Esophagus mucosa (tissue), 1 donor: ENCODE measurements at places on chromosomes 16 and 17. TPM values are rescaled to one million over a fixed set of nuclear protein-coding genes. Genes with fewer than 3 reads are reported as not detected.

GRCh38 chr17:67004181-67004580 lies 39.7 kb downstream of the CACNG4 start:
- ATAC-seq: no peak

DNA sequence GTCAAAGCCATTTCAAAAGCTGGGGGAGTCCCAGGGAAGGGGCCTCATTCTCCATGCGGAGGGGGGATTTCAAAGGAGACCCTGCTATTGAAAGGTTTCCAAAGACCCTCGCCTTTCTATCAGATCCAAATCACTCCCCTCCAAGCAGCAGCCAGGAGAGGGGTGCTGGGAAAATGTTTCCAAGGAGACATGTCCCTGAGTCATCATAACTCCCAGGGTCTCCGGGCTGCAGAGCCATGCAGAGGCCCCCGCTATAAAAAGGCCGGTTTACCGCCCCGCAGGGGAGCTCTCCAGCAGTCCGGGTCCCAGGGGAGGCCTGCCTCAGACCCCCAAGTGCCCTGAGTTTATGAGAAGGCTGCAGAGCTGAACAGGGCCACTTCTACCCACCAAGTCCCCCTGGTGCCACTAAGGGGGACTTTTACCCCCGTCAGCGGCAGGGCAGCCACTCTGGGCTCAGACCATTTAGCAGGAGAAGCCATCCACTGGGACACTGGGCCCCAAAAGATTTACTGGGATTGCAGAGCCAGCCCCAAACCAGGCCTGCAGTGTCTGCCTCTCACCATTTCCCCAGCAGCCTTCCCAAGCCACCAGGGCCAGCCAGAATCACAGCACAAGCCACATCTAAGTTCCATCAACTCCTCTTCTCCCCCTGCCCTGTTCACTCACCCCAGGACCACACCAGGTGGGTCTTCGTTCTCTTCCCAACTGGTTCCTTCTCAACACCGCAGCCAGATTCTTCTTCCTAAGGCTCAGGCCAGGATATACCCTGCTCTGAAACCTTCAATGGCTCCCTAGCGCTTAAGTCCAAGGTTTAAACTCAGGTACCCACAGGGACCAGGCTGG lies 234.4 kb downstream of the ZNF423 start:
- ATAC-seq: no peak

Gene CDH1
- total RNA-seq: 334 TPM

- ATAC-seq: no peak
These were observed 36.7 kb downstream of the COTL1 start for GRCh38 chr16:84581158-84581557.

- no peak for ATAC-seq
These were observed 16.2 kb downstream of the DLG4 start for GRCh38 chr17:7203391-7203790.
